ENCODE measurements at places on chromosomes 1 and 21.

GRCh38 chr21:41247561-41248545, 68.7 kb upstream of the FAM3B start:
- DNase-seq = no peak

- DNase-seq = peak; percentile 92
These were observed at the start of gene TARBP1 for GRCh38 chr1:234478481-234479309. Gene TARBP1, minus strand, starts transcription at chr1:234479179. Its CDS starts 76 bp downstream, at chr1:234479103.

- no peak for DNase-seq
These were observed 44.9 kb upstream of the USP24 start for GRCh38 chr1:55259911-55260609.

DNA sequence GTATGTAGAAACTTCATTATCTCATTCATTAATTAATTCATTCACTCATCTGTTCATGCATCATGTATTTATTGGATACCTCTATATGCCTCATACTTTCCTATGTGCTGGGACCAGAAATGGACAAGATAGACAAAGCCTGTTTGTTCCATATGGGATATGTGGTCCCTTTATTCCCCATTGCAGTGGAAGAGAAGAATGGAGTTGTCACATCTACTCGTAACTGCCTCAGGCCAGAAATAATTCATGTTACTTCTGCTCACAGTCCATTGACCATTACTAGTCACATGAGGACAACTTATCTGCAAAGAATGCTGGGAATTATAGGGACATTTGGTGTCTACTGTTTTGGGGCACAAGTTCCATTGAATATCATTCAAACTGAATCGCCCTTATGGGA, 327.8 kb downstream of the MATN1 start:
- no peak for DNase-seq

GRCh38 chr1:60916906-60917305, 165.5 kb upstream of the NFIA start:
- peak; percentile 24 for DNase-seq

- no peak for DNase-seq
These were observed 137.4 kb downstream of the ADGRL4 start for GRCh38 chr1:78869136-78869535.

- peak; percentile 57 for DNase-seq
These were observed 128.3 kb downstream of the CASZ1 start for GRCh38 chr1:10667861-10668761.

GRCh38 chr1:221740369-221740992, 1.4 kb downstream of the DUSP10 start:
- DNase-seq = peak; percentile 33

DNA sequence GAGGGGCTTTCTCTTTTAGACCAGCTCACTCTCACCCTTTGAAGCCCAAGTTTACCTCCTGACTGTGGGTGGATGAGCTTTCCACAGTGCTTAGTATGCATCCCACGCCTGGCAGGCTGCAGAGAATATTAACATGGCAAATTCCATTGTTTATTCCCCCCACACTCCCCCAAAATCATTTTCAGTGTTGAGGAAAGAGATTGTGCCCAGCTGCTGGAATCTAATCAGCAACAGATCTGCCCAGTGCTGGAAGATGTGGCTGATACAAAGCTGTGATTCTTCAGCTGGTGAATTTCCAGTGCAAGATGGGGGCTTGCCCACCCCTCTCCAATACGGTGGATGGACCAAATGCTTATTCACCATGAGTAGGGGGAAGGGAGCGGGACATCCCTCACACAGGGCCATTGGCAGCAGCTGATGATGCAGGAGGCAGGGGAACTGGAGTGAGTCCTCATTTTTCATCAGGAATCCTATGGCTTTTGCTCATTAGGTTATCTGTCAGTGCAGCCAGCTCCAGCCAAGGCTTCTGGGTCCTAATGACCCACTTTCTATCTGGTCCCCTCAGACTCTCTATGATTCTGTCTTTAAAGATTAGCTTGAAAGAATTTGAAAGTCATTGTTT, 39.7 kb upstream of the KCNA3 start:
- no peak for DNase-seq

DNA sequence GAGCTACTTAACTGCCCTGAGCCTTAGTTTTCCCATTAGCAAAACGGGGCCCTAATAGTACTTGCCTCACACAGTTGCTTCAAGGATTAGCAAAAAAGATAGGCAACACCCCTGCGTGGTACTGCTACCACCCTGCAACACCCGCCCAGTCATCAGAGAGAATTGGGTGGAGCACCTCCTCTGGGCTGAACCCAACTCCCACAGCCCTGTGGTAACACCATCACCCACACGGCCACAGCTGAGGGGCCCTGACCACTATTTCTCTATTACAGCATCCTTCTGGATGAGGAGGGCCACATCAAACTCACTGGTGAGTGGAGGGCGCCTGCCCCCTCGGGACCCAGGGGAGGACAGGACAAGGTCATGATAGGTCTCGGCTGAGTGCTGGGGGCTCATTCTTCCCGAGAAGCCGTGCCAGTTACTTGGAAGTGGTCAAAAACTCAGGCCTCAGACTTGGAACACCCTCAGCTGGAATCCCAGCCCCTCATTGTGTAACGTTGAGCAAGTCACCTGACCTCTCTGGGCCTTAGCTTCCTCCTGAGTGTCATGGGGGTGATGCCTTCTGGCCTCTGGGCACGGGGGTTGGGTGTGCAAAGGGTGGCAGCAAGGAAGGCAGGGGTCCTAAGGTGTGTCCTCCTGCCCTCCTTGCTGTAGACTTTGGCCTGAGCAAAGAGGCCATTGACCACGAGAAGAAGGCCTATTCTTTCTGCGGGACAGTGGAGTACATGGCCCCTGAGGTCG, 24.6 kb downstream of the RPS6KA1 start:
- DNase-seq = no peak

DNA sequence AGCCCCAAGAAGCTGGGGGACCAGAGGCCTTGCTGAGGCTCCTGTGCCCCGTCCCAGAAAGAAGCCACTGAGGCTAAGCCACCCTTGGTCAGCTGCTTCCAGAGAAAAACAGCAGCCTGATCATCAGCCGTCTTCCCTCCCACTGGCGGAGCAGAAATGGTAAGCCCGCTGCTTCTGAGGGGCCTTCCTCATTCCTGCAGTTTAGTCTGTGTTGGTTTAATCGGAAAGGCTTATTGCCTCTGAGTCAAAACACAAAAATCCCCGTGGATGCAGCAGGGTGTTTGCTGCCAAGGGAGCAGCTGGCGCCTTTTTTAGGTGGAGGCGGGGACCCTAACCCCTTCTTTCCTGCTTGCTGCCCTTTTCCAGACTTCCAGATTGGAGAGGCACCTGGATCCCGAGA, 33.9 kb downstream of the SPSB1 start:
- no peak for DNase-seq

DNA sequence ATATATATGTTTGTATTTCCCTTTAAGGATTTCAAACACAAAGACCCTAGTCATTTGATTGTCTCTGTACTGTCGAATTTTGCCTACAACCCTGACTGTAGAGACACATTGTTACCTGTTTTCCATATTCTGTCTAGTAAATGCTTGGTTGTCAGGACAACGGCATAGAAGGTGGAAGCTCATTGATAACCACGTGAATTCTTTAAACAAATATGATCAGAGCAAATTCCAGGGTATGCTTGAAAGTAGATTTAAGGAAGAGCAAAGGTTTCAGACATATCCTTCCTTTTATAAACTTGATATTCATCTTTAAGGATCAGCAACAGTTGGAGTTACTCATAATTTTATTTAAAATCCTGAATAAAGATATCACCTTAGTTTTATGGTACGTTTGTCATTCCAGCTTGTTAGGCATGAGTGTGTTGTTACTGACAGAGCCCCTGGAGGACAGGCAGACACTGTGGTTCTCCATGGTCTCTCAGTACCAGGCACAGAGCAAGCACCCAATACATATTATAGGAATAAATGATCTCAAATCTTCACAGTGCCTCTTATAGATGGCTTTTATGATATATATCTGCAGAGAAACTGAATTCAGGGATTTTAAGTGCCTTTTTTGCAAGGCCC, 203.2 kb downstream of the FGGY start:
- no peak for DNase-seq

GRCh38 chr1:3924825-3925220, 24.8 kb upstream of the C1orf174 start:
- peak; percentile 30 for DNase-seq

DNA sequence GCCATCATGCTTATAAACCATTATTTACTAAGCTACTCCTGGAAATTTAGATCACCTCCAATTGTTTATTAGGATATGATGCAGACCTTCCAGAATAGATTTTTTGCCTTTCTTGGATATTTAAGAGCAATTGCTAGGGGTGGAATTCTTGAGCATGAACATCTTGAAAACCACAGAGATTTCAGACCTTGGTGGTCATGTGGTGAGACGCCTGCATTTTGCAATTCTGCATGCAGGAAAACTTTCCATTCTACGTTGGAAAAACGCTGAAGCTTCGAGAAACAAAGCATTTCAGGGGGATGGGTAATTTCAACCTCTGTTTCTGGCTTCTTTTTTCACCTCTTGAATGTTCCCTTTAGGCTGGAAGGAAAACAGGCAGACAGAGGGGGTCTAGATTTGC, 596.3 kb downstream of the KIF26B start:
- no peak for DNase-seq

DNA sequence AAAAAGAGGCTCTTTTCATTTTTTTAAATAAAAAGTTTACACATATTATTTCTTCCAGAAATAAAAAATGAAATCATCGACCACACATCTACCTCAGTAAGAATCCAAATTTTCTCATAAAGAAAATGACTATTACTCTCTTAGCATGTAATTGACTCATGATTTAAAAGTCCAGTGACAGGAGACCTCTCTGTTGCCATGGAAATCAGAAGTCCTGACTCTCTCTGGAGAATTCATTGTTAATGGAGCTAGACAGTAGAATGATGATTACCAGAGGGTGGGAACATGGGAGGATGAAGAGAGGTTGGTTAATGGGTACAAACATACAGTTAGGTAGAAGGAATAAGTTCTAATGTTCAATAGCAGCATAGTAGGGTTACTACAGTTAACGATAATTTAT, 5.0 kb upstream of the CLCA4 start:
- no peak for DNase-seq

DNA sequence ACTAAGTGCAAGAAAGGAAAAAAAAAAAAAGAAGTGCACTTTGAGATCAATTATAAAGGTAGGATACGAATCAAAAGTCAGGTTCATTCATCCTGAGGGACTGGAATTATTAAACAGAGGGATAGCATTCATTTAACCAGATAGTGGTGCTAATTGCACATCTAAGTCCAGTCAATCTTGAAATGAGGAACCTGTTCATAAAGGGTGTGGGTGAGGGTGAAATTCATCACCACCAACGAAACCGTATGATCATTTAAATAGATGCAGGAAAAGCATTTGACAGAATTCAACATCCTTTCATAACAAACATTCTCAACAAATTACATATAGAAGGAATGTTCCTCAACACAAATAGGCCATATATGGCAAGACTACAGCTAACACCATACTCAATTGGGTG, 5.6 kb downstream of the CTSS start:
- DNase-seq = no peak

DNA sequence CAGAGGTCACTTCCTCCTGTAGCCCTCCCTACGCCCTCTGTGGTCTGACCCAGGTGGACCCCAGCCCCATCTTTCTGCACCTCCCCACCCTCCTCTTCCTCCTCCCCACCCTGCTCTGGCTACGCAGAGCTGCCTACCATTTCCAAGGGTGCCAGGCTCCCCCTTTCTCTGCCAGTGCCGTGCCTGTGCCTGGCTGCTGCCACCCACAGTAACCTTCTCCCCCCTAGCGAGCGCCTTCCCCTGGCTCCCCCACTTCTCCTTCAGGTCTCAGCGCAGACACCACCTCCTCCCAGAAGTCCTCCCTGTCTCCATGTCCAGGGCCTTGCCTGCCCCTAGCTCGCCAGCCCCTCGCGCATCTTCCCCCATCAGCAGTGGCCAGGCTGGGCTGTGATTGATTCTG, 471.5 kb downstream of the PTPRU start:
- no peak for DNase-seq

DNA sequence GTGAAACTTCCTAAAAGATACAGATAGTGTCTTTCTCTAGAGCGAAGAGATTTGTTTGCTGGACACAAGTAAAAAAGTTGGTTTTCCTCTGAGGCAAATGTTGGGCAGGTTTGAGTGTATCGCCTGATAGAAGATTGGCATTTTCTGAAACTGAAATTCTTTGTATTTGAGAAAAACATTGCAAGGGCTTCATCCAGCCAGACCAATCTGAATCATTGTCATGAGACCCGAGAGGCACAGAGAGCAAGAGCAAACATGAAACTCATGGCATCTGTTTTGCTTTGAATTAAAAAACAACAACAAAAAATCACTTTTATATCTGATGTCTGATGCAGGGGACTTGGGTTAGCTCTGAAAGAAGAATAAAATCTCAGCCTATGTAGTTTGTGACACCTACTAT, 379.3 kb upstream of the NCAM2 start:
- no peak for DNase-seq

- no peak for DNase-seq
These were observed 8.4 kb downstream of the SAMD11 start for GRCh38 chr1:932173-932510.

- no peak for DNase-seq
These were observed 43.0 kb downstream of the TMEM53 start for GRCh38 chr1:44631333-44631646.

- DNase-seq = peak; percentile 8
These were observed 27.1 kb upstream of the DAB1 start for GRCh38 chr1:57450981-57451380.

- DNase-seq = no peak
These were observed 35.7 kb upstream of the DUSP10 start for GRCh38 chr1:221777431-221778072.

DNA sequence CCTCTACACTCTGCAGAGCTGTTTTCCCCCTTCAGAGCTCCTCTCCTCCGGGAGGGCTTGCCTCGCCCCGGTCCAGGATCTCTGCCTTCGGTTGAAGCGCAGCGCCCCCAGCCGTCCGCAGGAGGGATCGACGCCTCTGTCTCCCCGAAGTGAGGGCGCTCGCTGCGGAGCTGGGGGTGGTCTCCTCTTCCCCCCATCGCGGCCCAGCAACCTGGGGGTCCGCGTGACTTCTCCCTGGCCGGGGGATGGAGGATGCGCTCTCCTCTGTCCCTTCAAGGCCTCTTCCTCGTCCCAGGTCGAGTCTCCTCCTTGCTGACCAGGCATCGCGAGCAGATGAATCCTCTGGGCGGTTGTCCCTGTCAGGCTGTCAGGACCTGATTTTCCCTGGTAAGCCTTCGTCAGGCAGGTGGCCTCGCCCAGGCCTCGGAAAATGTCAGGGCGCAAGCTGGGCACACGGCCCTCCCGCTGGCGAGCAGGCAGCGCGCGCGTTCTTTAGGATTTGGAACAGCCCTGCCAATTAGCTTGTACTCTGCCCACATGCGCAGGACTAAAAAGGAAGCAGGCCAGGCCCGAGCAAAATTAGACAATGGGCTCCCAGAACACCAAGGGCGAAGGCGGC, 90.5 kb downstream of the EDEM3 start:
- DNase-seq = peak; percentile 85

GRCh38 chr1:29047142-29047541, 76.6 kb downstream of the TMEM200B start:
- DNase-seq = no peak

DNA sequence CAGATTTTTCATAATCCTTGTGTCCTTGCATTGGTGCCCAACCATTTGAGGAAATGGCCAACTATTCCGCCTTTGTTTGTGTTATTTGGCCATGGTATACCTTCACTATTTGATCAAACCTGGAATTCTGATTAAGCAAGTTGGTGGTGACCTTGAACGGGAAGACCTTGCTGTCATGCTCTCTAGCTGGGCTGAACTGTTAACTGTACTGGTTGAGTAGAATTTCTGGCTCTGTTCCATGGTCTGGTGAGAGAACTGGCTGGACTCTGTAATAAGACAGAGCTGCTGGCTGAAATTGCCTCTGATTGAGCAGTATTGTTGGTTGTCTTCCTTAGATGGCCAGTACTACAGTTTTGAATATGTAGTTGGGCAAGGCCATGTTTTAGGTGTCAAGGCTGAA, 3.0 kb upstream of the LCE3C start:
- DNase-seq = no peak
